Activated T-cell treated with anti-CD3 and anti-CD28 coated beads, Interleukin-2, amount 50 U/mL, for 72 hours (primary cell): ENCODE measurements at places on chromosomes 3 and 15.

DNA sequence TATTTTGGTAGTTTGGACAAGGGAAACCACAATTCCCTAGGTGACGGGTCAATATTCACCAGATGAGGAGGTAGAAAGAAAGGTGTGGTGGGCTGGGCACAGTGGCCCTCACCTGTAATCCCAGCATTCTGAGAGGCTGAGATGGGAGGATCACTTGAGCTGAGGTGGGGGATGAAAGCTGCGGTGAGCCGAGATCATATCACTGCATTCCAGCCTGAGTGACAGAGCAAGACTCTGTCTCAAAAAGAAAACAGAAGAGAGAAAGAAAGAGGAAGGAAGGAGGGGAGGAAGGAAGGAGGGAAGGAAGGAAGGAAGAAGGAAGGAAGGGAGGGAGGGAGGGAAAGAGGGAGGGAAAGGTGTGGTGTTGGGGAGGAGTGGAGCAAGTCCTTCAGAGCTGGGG lies 56.1 kb upstream of the RNF7 start:
- DNase-seq: no peak

GRCh38 chr3:101009386-101009785 lies 16.2 kb upstream of the ABI3BP start:
- no peak for DNase-seq

- no peak for DNase-seq
Measured at GRCh38 chr3:141047168-141047567, 4.0 kb upstream of the SPSB4 start.

DNA sequence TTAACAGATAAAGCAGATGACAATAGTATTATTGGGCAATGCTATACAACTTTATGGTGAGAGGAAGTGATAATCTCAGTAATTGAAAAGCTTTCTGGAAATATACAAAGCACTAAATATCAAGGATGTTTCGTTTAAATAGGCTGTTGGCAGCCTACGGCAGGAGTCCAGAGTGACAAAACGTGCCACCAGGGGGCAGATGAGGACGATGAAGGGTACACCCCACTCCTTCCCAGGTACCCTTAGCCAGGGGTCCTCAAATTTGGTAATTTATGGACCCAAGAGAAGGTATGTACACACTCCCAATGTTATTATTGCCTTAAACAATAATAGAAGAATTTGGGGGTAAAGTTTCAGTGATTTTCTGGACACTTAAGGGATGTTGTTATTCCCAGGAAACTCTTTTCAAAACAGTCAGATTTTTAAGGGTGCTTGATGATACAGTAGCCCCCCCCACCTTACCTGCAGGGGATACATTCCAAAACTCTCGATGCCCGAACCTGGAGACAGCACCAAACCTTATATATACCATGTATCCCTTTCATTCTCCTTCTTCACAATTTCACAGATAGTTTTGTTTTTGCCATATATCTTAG lies 1.4 kb upstream of the MAGEL2 start:
- peak; percentile 39 for DNase-seq

- DNase-seq: no peak
Measured at GRCh38 chr15:65917407-65917756, 48.1 kb downstream of the RAB11A start.

DNA sequence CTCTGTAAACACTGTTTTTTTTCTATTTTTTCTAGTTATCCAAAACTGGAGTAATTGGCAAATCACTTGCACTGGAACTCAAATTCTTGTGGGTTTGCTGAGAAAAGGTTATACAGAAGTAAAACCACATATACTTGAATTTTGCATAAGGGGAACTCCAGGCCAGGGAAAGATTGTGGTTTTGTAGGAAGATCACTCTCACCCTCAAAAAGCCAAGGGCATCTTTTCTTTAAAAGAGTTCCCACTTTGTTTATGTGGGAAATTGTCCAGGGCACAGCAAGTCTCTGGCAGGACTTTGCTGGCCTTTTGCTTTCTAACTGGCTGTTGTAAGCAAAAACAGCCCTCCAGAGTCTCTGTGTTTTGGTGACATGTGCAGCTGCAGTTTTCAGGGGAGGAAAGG lies 340.3 kb upstream of the RBMS3 start:
- no peak for DNase-seq

DNA sequence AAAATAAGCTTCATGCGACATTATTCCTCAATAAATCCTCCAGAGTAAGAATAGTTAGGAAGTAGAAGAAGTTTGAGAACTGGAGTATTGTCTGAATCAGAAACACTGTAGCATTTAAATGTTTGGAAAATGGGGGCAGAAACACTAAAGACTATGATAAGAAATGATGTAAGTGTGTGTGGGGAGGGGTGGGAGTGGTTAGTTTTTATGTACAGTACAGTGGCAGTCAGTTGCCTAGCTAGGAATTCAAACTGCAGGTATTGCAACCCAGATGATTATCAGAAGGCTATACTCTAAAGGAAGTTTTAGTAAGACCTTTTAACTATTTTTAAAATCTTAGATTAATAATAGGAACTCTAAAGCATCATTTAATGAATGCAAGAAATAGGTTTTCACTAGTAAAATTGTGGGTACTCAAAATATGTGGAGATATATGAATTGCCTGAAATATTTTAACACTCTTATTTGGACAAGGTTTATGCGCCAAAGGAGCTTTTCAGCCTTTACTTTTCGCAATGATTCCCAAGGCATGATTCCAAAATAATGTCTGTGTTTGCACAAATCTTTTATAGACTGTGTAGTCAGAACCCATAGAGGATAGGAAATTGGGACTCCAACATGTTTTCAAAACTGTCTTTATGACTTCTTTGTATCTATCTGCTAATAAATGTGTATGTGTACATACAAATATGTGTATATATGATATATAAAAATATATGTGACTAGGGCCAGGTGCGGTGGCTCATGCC lies 8.0 kb upstream of the CCDC50 start:
- no peak for DNase-seq

GRCh38 chr3:169173231-169173630 lies 490.3 kb downstream of the MECOM start:
- no peak for DNase-seq

- DNase-seq: no peak
Measured at GRCh38 chr3:45513041-45513440, 81.5 kb upstream of the LIMD1 start.

GRCh38 chr3:120622870-120623726 lies 27.0 kb downstream of the NDUFB4 start:
- peak; percentile 13 for DNase-seq

DNA sequence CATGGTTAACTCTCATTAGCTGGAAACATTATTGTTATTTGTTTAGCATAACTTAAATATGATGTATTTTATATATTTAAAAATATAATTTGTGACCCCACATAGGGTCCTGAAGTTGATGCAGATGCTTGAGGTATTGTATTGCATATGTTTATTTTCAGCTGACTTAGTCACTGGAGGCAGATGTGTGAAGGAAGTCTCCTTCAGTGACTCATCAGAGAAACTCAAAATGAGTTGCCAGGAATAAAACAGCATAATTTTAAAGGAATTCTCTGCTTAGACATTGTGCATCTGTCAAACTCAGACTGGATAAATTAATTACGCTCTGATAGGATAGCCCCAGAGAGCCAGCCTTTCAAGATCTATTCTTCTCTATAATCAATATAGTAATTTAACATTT lies 7.9 kb upstream of the OR4F6 start:
- DNase-seq: no peak

GRCh38 chr3:11226042-11226370 lies 46.2 kb upstream of the ATG7 start:
- no peak for DNase-seq

- DNase-seq: peak; percentile 33
Measured at GRCh38 chr15:85707519-85708338, 87.0 kb downstream of the KLHL25 start.

GRCh38 chr3:89494734-89495133 lies 387.3 kb downstream of the EPHA3 start:
- DNase-seq: no peak

GRCh38 chr3:179969525-179969924 lies 67.2 kb downstream of the PEX5L start:
- peak; percentile 19 for DNase-seq

DNA sequence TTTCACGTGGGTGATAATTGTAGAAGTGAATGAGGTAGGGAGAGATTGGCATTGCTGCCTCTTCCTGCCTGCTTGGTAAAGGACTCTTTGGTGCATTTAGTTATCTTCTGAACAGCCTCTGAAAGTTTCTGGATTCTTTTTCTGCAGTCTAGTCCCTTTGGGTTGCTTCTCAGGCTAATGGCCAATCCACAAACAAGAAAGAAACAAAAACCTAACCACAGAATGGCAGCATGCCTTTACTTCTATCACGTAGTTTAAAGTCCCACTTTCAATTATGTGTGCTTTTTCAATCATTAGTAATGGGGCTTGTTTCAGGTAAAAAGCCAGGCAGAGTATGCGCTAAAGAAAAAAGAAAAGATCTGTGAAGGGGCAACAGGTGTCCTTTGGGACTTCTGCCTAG lies 7.4 kb downstream of the FGF12 start:
- no peak for DNase-seq

GRCh38 chr3:79884354-79884753 lies 116.6 kb upstream of the ROBO1 start:
- no peak for DNase-seq

- DNase-seq: no peak
Measured at GRCh38 chr15:33243869-33244268, 49.4 kb upstream of the FMN1 start.

DNA sequence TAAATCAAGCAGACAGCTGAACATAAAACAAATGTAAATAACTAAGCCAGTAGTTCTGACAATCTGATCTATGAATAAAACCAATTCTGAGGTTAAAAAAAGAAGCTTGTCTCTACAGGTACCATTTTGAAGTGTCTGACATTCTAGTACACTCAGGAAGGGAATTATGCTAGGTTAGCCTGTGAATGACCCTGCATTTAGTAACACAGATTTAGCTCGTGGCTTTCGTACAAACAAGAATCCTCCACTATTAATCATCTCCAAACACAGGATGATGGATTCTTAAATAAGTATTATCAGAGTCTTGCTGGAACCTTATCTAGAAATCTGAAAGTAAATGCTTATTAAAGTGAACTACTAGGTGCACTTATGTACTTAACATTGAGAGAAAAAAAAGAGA lies 1120.1 kb downstream of the ROBO1 start:
- no peak for DNase-seq

DNA sequence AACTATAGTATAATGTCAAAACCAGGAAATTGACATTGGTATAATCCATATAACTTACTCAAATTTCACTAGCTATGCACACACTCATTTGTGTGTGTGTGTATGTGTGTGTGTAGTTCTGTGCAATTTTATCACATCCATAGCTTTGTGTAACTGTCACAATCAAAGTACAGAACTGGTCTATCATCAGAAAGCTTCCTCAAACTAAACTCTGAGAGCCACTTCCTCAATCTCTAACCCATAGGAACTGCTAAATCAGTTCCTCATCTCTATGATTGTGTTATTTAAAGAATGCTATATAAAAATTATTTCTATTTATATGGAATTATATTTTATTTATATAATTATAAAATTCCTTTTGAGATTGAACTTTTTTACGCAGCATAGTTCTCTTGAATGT lies 18.1 kb downstream of the LNP1 start:
- no peak for DNase-seq

- no peak for DNase-seq
Measured at GRCh38 chr3:115808816-115809215, 185.5 kb downstream of the GAP43 start.

DNA sequence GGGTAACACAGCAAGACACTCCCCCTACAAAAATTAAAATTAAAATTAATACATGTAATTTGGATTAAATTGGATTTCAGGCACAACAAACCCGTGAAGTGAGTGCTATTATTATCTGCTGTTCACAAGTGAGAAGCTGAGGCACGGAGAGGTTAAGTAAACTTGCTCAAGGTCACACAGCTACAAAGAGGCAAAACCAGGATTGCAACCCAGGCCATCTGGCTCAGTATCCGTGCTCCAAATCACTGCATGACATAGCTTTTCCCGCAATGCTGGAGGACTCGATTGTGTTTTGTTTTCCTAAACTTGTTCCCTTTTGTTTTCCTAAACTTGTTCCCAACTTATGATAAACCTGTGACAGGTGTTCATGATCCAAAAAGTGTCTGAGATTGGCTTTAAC lies 19.9 kb upstream of the C15orf39 start:
- DNase-seq: no peak

GRCh38 chr3:180382638-180383180 lies 219.3 kb upstream of the TTC14 start:
- DNase-seq: no peak

DNA sequence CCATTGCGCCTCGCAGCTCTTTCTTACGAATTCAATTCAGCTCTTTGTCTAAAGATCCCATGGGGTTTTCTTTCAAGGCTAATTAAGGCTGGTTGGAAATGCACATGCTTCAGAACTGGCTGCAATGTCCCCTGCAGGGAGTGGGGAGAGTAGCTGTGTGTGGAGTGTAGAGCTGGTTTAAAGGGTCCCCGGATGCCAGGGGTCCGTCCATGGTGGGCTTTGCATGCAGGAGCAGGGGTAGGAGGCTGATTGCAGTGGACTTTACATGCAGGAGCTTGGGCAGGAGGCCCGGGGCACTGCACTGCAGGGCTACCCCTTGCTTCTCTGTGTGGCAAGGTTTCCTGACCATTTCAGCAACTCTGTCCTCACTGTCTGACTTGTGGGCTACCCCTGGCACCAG lies 261.6 kb upstream of the LYSMD4 start:
- no peak for DNase-seq

- DNase-seq: no peak
Measured at GRCh38 chr3:42804831-42805132, 492 bp upstream of the HIGD1A start.

- DNase-seq: no peak
Measured at GRCh38 chr3:41740374-41740886, 221.5 kb downstream of the ULK4 start.

- DNase-seq: no peak
Measured at GRCh38 chr15:90131848-90132247, 29.6 kb upstream of the IDH2 start.

DNA sequence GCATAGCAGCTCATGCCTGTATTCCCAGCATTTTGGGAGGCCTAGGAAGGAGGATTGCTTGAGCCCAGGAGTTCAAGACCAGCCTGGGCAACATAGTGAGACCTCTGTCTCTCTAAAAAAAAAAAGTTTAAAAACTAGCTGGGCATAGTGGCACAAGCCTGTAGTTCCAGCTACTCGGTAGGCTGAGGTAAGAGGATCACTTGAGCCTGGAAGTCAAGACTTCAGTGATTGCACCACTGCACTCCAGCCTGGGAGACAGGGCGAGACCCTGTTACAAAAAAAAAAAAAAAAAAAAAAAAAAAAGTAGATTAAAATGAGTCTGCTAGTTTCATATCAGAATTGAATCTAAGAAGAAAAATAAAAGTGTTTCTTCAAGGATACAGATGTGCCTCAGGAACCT lies 32.4 kb upstream of the ANPEP start:
- no peak for DNase-seq

DNA sequence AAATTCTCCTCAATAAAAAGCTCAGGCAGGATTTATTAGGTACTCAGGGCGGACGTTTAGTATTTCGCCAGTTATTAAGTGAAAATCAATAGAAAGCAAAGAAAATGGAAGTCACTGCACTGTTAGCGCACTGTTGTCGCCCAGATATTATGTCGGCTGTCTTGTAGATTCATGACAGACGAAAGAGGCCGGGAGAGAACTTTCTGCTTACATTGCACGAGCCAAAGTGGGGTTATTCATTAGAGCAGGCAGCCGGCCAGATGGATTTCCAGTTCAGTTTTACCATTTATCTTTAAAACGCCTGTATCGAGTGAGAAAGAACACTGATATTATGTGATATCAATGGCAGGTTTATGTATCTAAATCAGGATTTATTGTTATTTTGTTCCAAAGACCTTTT lies 866.0 kb upstream of the NR2F2 start:
- DNase-seq: no peak
